CD4-positive, alpha-beta T cell treated with Interleukin-21 for 1 hour (primary cell): ENCODE measurements at places on chromosomes 6 and 20.

- DNase-seq, result no peak
These were observed 133.2 kb upstream of the SNX9 start for GRCh38 chr6:157689875-157690274.

- DNase-seq, result no peak
These were observed 714.0 kb downstream of the MAFB start for GRCh38 chr20:39974966-39975501.

DNA sequence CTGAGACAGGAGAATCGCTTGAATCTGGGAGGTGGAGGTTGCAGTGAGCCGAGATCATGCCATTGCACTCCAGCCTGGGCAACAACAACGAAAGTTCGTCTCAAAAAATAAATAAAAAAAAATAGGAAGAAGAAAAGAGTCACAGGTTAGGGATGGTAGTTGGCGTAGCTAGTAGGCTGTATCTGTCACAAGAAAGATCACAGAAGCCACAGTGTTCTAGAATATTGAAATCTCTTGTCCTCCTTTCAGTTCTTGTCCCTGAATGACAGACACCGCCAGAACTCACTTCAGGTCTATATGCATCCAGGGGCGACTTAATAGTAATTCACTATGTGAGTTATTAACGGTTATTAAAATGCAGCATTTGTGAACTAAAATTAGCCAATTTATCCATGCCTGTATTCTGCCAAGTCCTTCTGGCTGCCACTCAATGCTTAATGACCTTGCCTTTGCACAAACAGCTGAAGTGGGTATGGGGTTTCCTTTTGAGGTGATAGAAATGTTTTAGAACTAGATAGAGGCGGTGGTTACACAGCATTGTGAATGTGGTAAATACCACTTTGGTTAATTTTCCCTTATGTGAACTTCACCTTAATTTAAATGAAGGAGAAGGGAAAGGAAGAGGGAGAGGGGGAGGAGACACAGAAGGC, 41.3 kb upstream of the ZMYND8 start:
- DNase-seq, result no peak

- DNase-seq, result no peak
These were observed 2.4 kb downstream of the CMTR1 start for GRCh38 chr6:37435373-37435772.

DNA sequence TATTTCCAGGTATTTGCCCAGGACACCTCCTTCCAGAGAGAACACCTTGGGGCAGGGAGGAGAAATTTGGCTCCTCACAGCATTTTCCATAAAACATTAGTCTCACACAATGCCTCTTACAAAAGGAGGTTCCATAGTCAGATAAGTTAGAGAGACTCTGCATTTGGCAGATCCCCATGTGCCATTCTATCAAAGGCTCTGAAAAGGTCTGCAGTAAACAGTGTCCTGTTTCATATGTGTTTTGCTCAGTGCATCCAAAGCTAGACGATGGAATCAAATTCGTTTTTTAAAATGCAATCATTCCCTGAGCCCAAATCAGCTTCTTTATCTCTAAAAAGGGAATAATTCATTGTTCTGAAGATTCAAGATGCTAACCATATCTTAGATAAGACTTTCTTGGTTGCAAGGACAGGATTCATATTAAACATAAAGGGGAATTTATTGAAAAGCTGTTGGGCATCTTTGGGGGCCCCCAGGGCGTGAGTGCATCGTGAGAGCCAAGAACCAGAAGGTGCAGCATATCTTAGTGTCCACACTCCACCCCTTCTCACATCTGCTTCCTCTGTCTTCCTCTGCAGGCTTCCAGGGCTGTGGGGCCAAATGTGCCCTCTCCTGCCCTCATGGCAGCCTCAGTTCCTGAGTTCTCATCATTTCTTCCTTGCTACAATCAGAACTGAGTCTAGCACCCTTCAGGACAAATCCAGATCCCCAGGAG, 41.4 kb upstream of the MLN start:
- DNase-seq, result no peak

DNA sequence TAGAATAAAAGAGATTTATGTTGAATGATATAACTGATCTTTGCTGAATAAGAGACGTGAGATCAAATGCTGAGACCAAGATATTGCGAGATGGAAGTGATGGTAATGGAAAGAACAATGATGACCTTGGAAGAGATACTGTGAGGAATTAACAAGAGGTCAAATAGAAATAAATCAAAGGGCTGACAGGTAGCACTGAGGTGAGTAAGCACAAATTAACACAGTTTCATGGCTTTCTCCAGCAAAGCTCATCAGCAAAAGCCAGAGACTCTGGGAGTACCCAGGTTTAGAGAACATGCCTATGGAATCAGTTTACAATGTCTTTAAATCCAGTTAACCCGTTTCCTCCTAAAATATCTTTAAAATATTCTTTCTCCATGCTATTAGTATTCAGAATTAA, 53.3 kb downstream of the POU3F2 start:
- no peak for DNase-seq

GRCh38 chr20:38432292-38432691, 2.8 kb downstream of the SNHG17 start:
- no peak for DNase-seq

GRCh38 chr6:37673436-37673835, 24.2 kb downstream of the MDGA1 start:
- DNase-seq, result no peak

- no peak for DNase-seq
These were observed 36.7 kb upstream of the AKIRIN2 start for GRCh38 chr6:87738744-87739143.

DNA sequence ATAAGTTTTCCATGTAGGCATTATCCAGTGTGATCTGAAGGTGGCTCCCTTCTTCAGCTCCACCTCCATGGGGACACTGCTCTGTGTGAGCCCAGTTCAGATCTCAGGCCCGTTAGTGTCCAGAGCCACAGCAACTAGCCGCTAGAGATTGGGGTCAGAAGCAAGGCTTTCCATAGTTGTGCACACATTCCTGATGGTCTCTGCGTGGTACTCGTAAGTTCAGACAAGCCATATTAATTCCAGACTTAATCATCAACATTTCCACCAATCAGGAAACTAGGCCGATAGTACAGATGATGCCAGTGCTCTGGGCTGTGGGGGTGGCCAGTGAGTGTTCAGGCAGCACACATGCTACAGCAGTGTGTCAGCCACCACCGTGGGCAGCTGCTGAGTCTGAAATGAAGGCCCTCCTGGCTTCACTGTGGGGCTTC, 17.5 kb upstream of the SYNCRIP start:
- no peak for DNase-seq

GRCh38 chr6:21871831-21872230, 278.3 kb downstream of the SOX4 start:
- no peak for DNase-seq

GRCh38 chr20:40945754-40946450, 82.7 kb upstream of the TOP1 start:
- peak; percentile 22 for DNase-seq

- DNase-seq, result peak; percentile 39
These were observed 3.3 kb downstream of the KCNS1 start for GRCh38 chr20:45097485-45098102.

DNA sequence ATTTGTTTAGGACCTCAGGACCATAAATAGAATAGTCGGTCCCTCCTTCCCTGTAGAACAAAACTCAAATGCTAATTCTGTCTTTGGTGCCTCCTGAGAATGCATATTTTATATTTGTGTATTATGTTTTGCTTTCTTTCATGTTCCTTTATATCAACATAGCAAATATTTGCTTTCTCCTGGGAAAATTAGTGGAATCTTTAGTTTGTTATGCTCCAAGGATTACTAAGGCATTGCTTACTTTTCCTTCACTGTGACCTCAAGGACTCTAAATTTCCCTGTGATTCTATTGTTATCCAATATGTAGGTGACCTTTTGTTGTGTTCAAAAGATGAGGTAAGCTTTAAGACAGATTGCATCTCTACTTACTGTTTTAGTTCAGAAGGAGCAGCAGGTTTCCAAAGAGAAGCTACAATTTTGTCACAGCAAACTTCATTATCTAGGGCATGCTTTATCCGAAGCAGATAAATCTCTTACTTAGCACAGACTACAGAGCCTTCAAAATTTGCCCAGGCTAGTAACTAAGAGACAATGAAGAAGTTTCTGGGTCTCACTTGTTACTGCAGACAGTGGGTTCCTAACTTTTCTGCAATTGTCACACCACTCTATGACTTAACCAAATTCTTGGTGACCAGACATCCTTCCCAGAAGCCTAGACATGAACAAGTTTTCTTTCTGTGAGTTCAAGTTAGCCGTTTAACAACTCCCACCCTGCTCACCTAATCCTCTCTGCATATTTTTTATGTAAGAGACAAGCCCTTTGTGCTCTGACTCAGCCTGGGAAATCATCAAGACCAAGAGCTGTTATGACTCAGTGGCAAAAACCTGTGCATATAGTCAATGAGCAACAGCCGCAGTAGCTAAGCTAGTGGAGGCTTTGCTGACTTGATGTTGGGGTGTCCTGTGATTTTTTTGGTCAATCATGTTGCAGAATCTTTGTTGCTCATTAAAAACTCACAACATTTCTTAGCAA, 378.8 kb downstream of the QKI start:
- no peak for DNase-seq
